Stimulated activated memory B cell treated with anti-CD40 and anti-IgM and Interleukin-4, amounts not matched to agents 10 μg/mL and 1 μg/mL and 100 μg/mL, for 72 hours (primary cell): ENCODE measurements at places on chromosomes 1 and 21.

- ATAC-seq, result no peak
Measured at GRCh38 chr1:46183079-46183847, 7.0 kb upstream of the P3R3URF start.

DNA sequence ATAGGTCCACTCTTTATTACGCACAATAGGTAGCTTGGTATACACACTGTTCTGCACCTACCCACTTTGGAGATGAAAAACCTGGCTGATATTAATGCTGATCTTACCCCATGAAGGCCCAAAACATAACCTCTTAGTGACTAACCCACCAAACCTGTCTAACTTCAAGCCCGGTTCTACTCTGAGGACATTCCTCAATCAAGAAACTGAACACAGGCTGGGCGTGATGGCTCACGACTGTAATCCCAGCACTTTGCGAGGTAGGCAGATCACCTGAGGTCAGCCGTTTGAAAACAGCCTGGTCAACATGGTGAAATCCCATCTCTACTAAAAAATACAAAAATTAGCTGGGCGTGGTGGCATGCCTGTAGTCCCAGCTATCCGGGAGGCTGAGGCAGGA is 50.5 kb downstream of the EYA3 start:
- no peak for ATAC-seq

GRCh38 chr1:1955621-1956094 is 36.6 kb upstream of the TMEM52 start:
- peak; percentile 12 for ATAC-seq

- ATAC-seq, result no peak
Measured at GRCh38 chr1:248593226-248593625, 4.3 kb downstream of the OR2T10 start.

DNA sequence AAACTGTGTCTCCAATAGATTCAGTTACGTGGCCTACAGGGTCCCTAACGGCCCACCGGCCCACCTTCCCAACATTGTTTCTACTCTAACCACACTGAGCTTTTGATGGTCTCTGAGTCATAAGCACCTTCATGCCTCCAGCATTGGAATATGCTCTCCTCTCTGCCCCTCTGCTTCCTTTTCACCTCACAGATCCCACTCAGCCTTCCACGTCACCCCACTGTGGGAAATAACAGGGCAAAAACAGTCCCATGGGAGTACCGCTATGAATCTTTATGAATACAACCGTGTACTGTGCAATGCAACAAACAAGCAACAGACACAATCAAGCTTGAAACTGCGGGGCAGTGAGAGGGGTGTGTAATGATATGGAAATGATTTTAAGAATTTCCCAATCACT is 5.3 kb upstream of the SARS1 start:
- ATAC-seq, result no peak

GRCh38 chr21:45972716-45973474 is 8.7 kb upstream of the COL6A1 start:
- no peak for ATAC-seq

- ATAC-seq, result no peak
Measured at GRCh38 chr1:25837262-25837875, 17.6 kb downstream of the MTFR1L start.

DNA sequence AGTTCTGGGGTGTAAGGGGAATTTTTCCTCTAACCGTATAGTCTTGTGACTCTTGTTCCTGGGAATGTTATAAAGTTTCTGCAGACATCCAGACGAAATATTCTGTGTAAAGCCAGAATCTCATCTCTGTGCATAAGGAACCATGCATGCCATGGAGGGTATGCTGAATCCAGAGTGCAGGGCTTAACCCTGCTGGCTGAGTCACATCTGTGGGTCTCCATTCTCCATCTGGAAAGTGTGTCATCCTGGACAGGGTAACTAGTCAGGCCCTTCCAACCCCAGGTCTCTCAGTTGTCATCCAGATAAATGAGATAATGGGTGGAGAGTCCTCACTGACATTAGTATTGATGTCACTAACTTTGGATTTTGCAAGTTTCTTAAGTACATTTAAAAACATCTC is 48.8 kb downstream of the ATP5PO start:
- no peak for ATAC-seq

- no peak for ATAC-seq
Measured at GRCh38 chr1:29520571-29521437, 284.5 kb downstream of the PTPRU start.

GRCh38 chr1:216310776-216311175 is 112.5 kb downstream of the USH2A start:
- ATAC-seq, result no peak

- ATAC-seq, result no peak
Measured at GRCh38 chr1:201219481-201220387, 29.1 kb downstream of the IGFN1 start.

DNA sequence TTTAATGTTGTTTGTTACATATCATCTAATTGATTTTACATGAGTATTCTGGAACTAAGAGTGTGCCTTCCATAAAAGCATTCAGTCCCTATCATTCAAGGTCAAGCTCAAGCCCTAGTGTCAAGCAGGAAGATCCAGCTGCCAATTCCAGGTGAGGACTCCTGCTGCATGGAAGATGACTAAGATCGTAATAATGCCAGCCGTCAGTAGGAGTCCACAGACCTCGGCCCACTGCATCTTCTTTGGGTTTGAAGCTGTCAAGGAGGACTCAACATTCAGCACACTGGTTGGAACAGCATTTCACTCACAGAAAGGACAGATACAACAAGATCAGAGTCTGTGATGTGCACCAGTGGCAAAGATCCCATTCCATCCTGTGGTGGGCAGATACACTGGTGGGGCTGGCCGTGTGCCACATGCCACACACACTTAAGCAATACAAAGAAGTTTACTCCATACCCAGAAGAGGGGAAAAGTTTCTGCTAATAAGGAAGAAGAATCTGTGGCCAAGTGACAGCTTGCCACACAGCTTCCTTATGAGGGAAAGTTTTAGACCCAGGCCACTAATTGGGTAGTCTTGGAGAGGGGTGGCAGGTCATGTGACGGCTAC is 160.4 kb downstream of the PIK3R3 start:
- ATAC-seq, result no peak

- no peak for ATAC-seq
Measured at GRCh38 chr1:15251857-15252835, 5.1 kb downstream of the FHAD1 start.

- no peak for ATAC-seq
Measured at GRCh38 chr1:4071653-4072052, 171.6 kb upstream of the C1orf174 start.

DNA sequence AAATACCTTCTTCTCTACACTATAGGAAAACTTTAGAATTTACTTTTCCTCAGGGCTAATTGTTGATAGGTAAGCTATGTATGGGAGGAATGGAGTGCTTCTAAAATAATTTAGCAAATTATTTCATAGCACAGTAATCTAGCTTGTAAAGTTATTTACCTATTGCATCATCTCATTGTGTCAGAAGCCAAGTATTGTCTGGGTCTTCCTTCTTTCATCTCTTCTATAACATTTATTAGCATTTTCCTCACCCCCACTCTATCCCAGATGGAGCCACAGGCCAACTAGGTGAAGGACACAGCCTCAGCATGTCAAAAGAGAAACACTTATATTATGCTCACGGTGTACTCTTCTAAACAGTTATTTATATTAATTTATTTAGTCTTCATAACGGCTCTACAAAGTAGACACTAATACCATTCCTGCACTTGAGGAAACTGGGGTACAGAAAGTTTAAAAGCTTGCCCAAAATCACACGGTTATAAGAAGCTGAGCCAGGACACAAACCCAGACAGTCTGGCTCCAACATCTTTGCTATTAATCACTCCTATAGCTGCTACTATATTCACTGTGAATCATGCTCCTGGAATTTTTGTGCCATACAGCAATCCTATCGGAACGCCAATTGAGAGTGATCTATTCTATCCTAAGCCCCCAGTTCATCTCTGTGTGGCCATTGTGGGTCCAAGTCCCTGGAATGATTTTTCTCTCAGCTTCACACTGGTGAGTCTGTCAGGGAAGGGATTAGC is 43.1 kb downstream of the OR10J5 start:
- no peak for ATAC-seq

- ATAC-seq, result no peak
Measured at GRCh38 chr1:93306920-93307319, 38.8 kb upstream of the DR1 start.

DNA sequence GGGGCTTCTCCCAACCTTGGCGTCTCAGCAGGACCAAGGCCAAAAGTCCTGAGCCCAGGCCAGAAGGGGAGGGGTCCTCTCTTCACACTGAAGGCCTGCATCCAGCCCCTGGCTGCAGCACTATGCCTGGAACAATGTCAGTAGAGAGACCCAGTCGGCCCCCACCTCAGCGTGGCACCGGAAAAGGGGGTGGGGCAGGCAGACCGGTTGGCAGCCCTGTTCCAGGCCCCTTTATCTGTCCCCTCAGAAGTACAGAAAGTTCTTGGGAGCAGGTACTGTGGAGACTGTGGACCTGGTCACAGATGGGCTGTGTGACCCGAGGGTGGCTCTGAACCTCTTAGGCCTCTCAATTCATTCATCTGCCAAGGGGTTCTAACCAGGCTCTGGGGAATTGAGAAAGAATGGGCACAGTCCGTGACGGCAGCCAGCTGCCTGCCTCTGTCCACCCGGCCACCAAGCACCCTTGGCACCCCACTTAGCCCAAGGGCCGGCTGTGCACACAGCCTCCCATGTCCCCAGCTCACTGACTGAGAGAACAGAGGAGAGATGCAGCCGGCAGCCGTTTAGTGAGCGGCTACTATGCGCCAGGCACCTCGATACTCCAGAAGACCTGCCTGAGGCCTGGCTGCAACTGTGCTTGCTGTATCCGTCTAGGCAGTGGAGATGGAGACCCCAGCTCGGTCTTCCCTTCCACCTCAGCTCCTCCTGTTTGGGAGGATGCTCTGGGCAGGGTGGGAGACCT is 23.9 kb downstream of the RUNX3 start:
- no peak for ATAC-seq

DNA sequence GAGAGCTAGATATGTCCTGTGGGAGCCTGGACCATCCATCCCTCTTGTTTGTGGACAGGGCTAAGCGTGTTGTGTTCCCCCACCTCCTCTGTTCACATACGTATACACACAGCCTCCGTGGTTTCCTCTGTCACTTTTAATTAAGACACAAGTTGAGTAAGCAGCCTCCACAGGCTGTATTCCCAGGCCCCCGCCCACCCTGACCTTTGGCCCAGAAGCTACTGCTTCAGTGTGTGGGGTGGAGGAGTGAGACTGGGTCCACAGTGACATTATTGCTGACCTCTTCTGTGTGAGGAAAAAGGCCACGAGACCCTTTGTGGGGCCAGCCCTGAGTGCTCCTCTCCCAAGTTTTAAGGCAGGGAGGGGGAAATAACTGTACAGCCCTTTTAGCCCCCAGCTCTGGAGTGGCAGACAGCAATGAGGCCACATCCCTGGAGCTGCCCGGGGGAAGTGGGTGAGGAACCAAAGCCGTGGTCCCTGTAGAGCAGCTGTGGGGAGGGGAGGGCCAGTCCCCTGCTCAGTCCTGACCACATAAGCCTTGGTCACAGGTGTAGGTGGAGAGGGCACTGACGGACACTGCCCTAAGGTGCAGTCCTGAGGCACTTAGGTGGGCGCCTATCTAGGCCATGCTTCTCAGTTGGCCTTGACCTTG is 4.4 kb downstream of the ELOVL1 start:
- ATAC-seq, result no peak

DNA sequence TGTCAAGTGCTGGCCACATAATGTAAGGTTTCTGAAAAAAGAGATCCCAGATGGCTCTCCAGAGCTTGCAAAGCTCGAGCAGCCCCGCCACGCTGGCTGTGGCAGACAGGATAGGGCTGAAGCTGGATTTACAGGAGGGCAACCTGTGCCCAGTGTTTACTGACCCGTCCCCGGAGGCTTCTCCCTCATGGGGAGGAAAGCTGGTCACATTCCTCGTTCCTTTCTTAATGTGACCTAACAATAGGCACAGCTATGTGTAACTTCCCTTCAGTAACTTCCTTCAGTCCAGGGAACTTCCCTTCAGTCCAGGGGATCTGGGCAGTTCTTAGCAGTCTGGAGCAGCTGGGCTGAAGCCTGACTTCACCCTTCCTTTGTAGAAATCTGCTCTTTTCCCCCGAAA is 7.7 kb downstream of the SLFNL1 start:
- ATAC-seq, result no peak

DNA sequence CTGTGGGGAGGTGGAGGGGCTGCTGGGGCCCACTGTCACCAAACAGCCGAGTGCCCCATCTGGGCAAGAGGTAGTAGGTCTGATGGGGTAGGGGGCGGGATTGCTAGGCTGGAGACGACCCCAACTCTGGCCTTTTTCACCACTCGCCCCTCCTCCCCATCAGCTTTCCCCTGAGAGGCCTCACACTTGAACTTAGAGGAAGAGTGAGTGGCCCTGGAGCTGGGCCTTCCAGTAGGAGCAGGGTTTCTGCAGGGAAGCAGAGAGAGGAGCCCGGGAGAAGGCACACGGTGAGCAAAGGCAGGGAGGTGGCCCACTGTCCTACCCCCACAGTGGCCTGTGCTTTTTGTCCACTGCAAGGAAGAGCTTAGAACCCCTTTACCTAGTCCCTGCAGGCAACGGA is 111.9 kb upstream of the WNT4 start:
- ATAC-seq, result no peak

GRCh38 chr1:65079941-65080340 is 68.1 kb upstream of the AK4 start:
- no peak for ATAC-seq

DNA sequence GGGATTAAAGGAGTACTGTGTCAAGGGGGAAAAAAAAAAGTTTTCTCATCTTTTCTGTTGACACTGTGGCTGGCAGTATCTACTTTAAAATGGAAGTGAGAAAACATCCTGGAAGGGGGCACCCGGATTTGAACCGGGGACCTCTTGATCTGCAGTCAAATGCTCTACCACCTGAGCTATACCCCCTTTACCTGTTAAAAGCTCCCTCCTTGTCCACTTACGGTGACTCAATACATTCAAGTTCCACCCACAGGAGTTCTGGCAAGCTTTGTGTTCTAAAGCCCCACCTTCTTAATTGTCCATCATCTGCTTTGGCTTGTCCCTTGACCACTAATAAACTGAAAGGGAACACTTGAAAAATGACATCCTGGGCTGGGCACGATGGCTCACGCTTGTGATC is 68.2 kb downstream of the FNBP1L start:
- no peak for ATAC-seq

GRCh38 chr1:22326931-22327330 is 124.7 kb upstream of the ZBTB40 start:
- ATAC-seq, result no peak

GRCh38 chr1:244863491-244864252 is 671 bp downstream of the HNRNPU start:
- peak; percentile 3 for ATAC-seq

DNA sequence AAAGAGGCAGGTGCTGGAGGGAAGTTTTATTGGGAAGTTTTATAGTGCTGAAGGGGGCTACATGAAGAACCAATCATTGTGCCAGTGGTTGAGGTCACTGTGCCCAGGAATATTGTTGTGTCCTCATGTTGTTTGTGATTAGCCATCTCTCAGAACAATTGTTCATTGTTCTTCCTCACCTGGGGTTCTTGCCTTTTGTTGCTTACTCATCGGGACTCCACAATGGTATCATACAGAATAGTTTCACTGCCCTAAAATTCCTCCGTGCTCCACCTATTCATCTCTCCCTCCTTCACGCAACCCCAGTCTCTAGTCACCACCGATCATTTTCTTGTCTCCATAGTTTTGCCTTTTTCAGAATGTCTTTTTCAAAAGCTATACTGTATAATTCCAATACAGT is 38.9 kb upstream of the CDC14A start:
- no peak for ATAC-seq

GRCh38 chr1:208139434-208140045 is 104.6 kb downstream of the PLXNA2 start:
- ATAC-seq, result no peak
